ENCODE measurements at places on chromosomes 6 and 20.
A peak's percentile ranks its signal among the peaks of the same experiment; 100 is the strongest.

DNA sequence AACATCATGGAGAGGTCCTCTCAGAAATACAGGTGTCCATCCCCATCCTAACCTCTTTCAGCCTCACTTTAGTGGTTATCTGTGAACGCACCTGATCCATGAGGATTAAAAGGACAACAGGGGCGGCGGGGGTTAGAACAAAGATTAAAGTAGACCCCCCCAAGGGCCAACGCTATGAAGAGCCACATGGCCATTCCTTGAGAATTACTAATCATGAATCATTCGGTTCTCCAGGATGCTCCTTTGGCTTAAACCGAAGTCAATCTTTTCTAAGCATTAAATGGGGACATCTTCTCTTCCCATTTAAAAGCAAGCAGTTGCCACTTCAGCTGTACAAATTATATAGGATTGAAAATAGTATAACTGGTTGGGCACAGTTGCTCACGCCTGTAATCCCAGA, 212.4 kb downstream of the GMPR start:
- DNase-seq: no peak

DNA sequence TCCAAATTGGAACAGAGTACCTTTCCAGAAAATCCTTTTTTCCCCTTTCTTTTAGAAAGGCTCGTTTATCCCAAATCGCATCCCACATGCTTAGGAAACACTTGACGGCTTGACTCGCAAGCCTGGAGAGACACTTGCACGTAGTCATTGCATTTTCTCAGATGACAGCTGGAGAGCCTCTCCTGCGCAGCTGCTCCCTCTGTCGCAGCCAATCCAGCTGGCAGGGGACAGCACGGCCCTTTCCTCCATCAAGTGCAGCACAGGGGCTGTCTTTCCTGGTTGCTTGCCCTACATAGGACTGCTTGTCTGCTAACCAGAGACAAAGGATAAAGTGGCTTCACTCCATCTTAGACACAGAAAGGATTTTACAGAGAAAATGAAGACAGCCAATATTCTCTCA, 77.6 kb upstream of the RGS17 start:
- no peak for DNase-seq

- DNase-seq: no peak
Measured at GRCh38 chr6:169457762-169458161, 204.1 kb upstream of the THBS2 start.

GRCh38 chr6:36545767-36546307, 1.4 kb downstream of the STK38 start:
- DNase-seq: no peak

DNA sequence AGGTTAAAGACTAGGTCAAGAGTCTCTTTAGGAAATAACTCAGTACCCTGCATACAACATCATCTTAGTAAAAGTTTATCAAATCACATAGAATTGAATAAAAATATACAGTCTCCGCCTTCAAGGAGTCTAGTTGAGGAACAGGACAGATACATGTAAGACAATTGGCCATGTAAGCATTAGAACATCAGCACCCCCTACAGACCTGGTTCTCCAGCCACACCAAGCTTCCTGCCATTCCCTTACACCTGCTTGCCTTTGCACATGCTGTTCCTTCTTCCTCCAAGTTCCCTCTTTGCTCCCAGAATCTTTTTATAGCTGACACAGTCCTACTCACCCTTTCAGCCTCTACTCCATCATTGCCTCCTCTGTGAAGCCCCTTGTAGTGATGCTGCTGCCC, 187.8 kb upstream of the LRFN2 start:
- DNase-seq: no peak

- DNase-seq: no peak
Measured at GRCh38 chr20:29740601-29740950, 1516.9 kb upstream of the DEFB115 start.

DNA sequence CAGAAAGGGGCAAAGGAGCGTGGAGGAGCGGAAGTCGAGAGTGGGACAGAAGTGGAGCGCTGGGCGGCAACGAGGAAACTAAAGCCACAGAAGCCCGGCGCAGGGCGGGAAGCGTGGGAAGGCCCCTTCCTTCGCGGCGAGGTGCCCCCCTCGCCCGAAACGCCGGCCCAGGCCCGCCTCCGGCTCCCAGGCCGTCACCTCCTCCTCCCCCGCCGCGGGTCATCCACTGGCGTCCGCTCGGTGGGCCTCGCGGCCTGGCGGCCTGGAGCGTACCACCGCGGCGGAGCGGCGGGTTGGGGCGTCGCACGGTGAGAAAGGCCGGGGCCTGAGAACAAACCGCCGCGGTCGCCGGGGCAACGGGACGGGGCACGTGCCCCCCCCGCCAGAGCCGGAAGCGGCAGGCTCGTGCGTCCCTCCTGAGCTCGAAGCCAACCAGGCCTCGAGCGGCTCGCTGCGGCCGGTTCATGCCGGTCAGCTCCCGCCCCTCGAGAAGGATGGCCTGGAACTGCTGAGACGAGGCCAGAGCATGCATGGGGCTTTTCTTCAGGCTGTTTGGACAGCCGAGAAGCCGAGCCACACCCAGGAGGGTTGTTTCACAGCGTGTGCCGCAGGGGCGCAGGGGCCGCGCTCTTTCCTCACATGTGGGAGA, at the start of gene TCP11:
Gene TCP11, minus strand, starts transcription at position 333 of the 649 bp plus-strand sequence. CDS start 469 bp downstream, outside the sequence.
- peak; percentile 46 for DNase-seq

GRCh38 chr6:96576221-96576620, 13.3 kb downstream of the FHL5 start:
- DNase-seq: no peak

- DNase-seq: no peak
Measured at GRCh38 chr6:79810871-79811270, 136.5 kb downstream of the ELOVL4 start.

GRCh38 chr20:47603260-47603659, 101.6 kb downstream of the NCOA3 start:
- no peak for DNase-seq

GRCh38 chr6:24997905-24998304, 62.1 kb upstream of the RIPOR2 start:
- DNase-seq: no peak

DNA sequence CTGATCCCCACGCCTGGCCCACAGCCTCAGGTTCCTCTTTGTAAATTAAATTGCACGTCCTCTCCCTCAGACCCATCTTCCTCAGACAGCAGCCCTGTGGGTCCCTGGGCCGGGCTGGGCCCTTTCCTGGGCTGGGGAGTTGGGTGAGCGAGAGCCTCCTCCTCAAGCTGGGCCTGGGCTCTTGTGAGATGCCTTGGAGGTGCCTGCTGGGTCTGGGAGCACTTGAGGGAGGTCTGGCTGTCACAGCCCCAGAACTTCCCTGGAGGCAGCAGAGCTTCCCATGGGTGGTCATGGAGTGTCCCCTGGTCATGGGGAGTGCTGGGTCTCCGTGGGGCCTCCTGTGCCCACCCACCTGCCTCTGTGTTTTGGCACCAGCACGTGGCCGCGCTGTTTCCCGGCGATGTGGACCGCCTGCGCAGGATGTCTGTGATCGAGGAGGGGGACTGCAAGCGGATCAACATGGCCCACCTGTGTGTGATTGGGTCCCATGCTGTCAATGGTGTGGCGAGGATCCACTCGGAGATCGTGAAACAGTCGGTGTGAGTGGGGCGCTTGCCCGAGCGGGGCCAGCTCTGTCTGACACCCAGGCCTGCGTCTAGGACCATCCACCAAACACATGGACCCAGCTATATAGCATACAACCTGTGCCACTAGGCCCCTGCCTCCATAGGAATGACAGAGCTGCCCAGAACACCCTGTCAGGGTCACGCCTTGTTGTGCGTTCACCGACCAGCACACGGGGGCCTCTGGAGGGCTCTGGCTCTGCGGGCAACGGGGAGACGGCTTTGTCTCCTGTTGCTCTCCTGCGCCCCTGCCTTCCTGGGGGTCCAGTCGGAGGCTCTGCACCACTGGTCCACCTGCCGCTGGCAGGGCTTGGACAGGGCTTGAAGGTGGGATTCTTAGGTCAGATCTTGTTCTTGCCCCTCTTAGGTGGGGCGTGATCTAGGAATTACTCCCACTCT, 33.0 kb downstream of the PYGB start:
- DNase-seq: no peak

DNA sequence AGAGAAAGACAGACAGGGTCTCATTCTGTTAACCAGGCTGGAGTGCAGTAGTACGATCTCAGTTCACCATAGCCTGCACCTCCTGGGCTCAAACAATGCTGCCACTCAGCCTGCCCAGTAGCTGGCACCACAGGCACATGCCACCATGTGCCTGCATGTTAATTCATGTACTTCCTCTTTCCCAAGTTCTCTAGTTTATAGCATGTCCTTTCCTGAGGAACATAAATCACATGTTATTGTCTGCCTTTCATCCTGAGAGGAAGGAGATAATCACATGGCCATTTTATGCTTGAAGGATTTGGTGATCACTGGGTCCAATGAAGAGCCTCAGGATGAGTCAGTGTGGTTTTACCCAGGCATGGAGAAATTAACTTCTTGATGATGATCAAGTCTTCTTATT, 47.9 kb downstream of the COL11A2 start:
- DNase-seq: no peak

DNA sequence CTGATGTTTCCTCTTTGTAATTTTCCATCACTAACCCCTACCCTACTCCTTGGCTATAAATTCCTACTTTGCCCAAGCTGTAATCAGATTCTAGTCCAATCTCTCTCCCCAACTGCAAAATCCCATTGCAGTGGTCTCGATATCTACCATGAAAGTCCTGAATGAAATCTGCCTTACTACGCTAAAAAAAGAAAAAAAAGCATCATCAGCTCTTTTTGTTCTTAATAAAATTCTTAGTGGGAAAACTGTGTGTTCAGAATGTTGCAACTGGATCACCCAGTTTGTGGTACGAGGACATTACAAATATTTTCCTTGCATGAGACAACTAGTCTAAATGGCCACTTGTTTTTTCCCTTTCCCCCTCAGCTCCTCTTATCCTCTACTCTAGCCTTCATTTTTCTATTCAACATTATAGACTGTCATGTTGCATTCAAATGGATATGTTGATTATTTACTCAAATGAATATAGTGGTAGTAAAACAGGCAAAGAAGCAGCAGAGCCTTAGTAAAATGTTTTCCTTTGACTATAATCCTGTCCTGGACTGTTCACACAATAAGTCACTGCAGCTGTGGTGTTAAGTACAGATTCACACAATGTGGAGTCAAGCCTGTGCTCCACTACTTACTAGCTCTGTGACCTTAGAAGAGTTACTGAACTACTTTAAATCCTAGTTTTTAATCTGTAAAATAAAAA, 527.1 kb upstream of the MARCKS start:
- no peak for DNase-seq

DNA sequence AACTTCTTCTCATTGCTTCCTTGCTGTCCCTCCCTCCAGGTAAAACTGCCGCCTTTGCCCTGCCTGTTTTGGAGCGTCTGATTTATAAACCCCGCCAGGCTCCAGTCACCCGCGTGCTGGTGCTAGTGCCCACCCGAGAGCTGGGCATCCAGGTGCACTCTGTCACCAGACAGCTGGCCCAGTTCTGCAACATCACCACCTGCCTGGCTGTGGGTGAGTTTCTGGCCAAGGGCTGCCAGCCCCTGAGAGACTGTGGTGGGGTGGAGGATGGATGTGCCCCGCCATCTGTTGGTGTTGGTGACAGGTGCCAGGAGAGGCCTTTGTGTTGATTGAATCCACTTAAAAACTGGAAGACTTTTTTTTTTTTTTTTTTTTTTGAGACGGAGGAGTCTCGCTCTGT, 9.5 kb downstream of the DDX27 start:
- no peak for DNase-seq

DNA sequence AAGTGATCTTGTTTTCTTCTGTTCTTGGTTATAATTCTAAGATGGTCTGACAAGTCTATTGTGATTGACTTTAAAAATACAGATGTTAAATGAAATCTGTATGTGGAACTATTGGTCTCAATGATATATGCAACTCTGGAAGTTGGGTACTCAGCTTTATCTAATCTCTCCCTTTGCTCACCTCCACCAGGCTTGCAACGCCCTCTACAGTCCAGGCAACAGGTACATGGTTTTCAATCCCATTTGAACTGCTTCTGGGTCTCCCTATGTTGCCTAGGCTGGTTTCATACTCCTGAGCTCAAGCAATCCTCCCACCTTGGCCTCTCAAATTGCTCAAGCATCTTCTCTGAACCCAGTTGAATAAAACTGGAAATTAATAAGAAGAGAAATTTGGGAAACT, 25.6 kb upstream of the HLA-DQB1 start:
- peak; percentile 82 for DNase-seq

GRCh38 chr20:57548177-57549058, 12.5 kb upstream of the PCK1 start:
- no peak for DNase-seq

DNA sequence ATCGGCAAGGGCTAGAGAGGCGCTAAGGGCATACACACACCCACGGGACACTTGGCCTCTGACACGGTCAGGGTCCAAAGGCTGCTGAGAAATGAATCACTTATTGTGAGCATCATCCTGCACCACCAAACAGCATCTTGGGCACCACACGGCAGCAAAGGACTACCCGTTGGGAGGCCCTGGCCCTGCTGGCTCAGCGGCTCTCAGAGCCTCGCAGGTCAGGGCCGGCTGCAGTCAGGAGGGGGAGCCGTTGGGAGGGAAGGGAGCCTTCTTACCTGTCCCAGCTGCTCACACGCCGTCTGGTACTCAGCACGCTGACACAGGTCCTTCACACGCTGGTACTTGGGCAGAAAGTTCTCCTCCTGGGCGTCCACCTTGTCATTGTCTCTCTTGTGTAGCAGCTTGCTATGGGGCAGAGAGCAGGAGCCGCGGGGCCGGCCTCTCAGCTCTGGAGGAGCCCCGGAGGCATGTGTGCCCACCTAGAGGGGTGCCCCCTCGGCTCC, 109.0 kb downstream of the SULF2 start:
- no peak for DNase-seq

GRCh38 chr6:19399406-19399805, 437.8 kb upstream of the ID4 start:
- DNase-seq: no peak

- DNase-seq: no peak
Measured at GRCh38 chr6:163872335-163872734, 457.8 kb downstream of the QKI start.

DNA sequence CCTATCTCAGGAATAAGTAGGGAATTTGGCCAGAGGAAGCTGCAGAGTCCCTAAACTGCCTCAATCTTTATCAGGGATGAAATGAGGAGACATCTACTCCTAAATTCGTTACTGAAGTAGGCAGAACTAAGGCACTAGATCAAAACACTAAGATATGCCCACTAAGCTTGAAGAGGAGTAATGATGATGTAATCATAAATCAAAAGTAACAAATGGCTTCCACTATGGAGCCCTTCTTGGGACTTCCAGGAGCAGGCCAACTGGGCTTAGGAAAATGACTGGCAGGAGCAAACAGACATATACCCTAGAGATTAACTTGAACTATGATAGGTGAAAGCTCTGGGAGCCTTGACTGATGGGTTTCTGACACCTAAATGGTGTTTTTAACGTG, 15.4 kb downstream of the ZSCAN12 start:
- DNase-seq: no peak

- no peak for DNase-seq
Measured at GRCh38 chr20:3103369-3104032, 19.0 kb upstream of the AVP start.
